Chondrocyte (in vitro differentiated cells): ENCODE measurements at places on chromosomes 1 and 21. TPM values are rescaled to one million over a fixed set of nuclear protein-coding genes. Genes with fewer than 3 reads are reported as not detected.
A peak's percentile ranks its signal among the peaks of the same experiment; 100 is the strongest.

GRCh38 chr1:52393174-52393573 lies 11.0 kb downstream of the ORC1 start:
- H3K4me1 ChIP-seq = no peaks in the 10 kb centered on the region
- H3K36me3 ChIP-seq = no peaks in the 10 kb centered on the region
- no peak for DNase-seq
- H3K27me3 ChIP-seq = no peaks in the 10 kb centered on the region
- no peak overlapping the region for H3K4me3 ChIP-seq
- no peak overlapping the region for H3K27ac ChIP-seq

DNA sequence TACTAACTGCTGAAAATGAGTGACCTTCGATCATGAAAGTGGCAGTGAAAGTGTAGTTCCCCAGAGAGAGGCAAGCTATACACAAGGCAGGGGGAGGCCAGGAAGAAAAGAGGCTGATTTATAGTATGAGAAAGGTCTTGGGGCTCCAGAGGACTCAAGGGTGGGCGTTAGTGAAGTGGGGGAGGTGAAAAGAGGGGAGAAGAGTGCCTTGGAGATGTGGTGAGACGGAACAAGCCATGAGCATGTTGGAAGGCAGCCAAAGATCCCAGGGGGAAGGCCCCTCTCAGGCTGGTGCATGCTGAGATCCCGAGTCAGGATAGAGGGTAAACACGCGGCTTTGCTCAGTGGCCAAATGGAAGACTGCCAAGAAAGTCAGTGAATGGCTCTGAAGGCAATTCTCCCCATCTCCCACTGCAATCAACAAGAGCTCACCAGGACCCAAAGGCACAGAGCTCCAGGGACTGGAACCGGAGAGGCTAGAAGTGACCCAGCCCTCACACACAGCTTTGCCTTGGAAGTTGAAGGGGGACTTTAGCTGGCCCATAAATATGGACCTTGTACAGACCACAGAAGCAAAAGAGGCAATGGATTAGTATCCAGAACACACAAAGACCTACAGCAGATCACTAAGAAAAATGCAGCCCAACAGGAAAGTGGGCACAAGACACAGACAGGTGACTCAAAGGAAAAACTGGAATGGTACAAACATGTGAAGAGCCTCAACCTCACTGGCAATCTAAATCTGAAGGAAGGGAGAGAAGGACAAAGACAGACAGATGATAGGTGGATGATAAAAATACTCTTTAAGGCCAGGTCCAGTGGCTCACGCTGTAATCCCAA lies 49.6 kb downstream of the HSF2BP start:
- DNase-seq = no peak
- H3K4me1 ChIP-seq = peaks cover 71% of the 10 kb centered on the region
- H3K4me3 ChIP-seq = no peak overlapping the region
- no peaks in the 10 kb centered on the region for H3K27me3 ChIP-seq
- peaks cover 7% of the 10 kb centered on the region for H3K36me3 ChIP-seq
- peak overlapping the region; percentile 94 for H3K27ac ChIP-seq

Gene ADAM30
- not detected in 3 replicates for total RNA-seq

Gene GBP6
- total RNA-seq = not detected in 3 replicates

- peak overlapping the region; percentile 24 for H3K27ac ChIP-seq
- H3K4me1 ChIP-seq = peaks cover 59% of the 10 kb centered on the region
- H3K27me3 ChIP-seq = no peaks in the 10 kb centered on the region
- no peak overlapping the region for H3K4me3 ChIP-seq
- H3K36me3 ChIP-seq = peaks cover 10% of the 10 kb centered on the region
- DNase-seq = no peak
Measured at GRCh38 chr1:31029026-31029425, 36.5 kb downstream of the PUM1 start.

DNA sequence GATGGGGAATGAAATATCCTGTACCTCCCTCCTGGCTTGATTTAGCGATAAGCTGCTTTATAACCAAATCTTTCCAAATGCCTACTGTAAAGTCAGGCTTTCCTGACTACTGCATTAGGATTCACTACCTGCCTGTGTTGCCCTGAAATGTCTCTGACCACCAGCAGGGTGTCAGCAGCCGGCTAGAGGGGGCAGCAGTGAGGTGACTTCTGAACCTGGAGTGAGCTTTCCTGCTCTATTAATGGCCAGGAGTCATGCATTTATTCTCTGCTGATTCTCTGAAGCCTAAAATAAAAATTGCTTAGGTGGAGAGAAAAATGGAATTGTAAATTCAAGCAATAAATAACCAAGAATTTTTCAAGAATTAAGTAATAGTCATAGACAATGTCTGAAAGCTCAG lies 2.5 kb downstream of the BACE2 start:
- peak overlapping the region; percentile 35 for H3K4me3 ChIP-seq
- no peaks in the 10 kb centered on the region for H3K36me3 ChIP-seq
- H3K4me1 ChIP-seq = peaks cover 44% of the 10 kb centered on the region
- DNase-seq = no peak
- no peaks in the 10 kb centered on the region for H3K27me3 ChIP-seq

DNA sequence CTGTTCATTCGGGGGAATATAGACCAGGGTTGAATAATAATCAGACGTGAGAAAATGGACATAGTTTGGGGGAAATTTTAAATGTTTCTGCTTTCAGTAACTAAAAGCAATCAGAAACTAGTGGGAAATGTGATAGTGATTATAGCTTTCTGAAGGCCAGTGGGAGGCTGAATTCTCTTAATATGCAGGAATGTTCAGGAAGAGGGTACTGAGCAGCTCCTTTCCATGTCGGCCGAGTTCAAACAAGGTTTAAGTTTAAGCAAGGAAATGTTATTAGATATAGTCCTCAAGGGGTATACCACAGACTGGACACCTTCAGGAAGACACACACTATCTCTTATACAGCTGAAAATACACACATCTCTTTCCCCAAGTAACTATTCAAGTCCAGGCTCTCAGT lies 105.5 kb downstream of the HHAT start:
- H3K27ac ChIP-seq = no peak overlapping the region
- no peak overlapping the region for H3K4me3 ChIP-seq
- no peak for DNase-seq
- H3K27me3 ChIP-seq = no peaks in the 10 kb centered on the region
- H3K4me1 ChIP-seq = peaks cover 18% of the 10 kb centered on the region
- H3K36me3 ChIP-seq = no peaks in the 10 kb centered on the region

Gene SPRR1B
- not detected in 3 replicates for total RNA-seq

Gene MCOLN2
- total RNA-seq = not detected in 3 replicates

Gene PTGER3
- 2.0 to 7.9 TPM (median 2.5 TPM) in 3 replicates for total RNA-seq

GRCh38 chr1:159924025-159924790 lies 1.1 kb downstream of the TAGLN2 start:
- no peaks in the 10 kb centered on the region for H3K27me3 ChIP-seq
- peaks cover 59% of the 10 kb centered on the region for H3K4me1 ChIP-seq
- H3K4me3 ChIP-seq = peak overlapping the region; percentile 99
- peak overlapping the region; percentile 100 for H3K27ac ChIP-seq

Gene KCND3
- 0.77 to 3.6 TPM (median 0.99 TPM) in 3 replicates for total RNA-seq

Gene TMPRSS15
- total RNA-seq = 0.97 TPM in 1 of 3 replicates, not detected in the others

DNA sequence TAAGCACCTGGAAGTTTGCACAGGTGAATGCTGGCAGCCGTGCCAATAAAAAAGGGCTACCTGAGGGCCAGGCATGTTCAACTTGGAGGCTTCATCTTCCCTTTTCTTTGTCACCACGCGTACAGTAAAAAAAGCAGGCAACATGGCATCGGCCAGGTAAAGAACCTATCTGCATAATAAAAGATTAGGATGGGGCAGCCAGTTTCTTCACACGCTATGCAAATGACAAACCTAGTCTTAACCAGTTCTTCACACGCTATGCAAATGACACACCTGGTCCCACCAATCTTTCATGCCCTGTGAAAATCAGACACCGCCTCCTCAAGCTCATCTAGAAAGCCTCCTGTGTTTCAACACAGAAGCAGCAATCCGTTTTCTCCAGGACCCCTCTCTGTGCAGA lies 413.4 kb downstream of the HLX start:
- H3K27me3 ChIP-seq = peaks cover 17% of the 10 kb centered on the region
- H3K4me1 ChIP-seq = no peaks in the 10 kb centered on the region
- no peaks in the 10 kb centered on the region for H3K36me3 ChIP-seq
- no peak for DNase-seq
- H3K27ac ChIP-seq = no peak overlapping the region

- no peak overlapping the region for H3K4me3 ChIP-seq
- H3K27me3 ChIP-seq = no peaks in the 10 kb centered on the region
- H3K36me3 ChIP-seq = peaks cover 4% of the 10 kb centered on the region
- DNase-seq = no peak
- H3K27ac ChIP-seq = no peak overlapping the region
Measured at GRCh38 chr1:225709101-225709500, 56.2 kb upstream of the ENAH start.

Gene HIPK1
- 57.4 to 63.4 TPM (median 60.0 TPM) in 3 replicates for total RNA-seq

Gene FCRLA
- total RNA-seq = not detected in 3 replicates

DNA sequence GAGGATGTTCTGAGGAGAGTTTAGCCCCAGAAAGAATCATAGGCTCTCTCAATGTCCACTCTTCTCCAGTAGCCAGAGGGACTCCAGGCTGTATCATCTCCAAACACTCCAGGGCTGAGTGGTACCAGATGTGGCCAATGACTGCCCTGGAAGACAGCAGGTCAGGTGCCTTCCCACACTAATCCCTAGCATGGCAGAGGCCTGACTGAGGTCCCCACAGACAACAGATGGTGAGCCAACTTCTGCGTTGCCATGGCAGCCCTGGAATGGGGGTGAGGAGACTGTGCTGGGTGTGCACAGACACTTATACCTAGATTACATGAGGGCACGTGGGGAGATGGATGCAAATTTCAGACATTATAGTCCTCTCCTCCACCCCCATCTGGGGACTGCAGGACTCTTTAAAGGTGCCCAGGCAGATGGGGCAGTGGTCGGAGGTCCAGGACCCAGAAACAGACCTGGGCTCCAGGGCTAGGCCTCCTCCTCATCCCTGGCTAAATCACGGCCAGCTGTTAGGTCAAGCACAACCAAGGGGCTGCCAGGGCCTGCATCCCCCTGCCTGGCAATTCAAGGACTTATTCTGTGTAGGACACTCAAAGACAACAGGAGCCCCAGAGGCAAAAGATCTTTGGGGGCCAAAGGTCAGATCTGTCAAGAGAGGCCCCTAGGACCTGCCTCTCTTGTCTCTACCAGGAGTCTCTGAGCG lies 42.9 kb downstream of the CAMK2N1 start:
- no peaks in the 10 kb centered on the region for H3K4me1 ChIP-seq
- H3K27ac ChIP-seq = no peak overlapping the region
- no peak overlapping the region for H3K4me3 ChIP-seq
- H3K27me3 ChIP-seq = peaks cover 20% of the 10 kb centered on the region
- no peak for DNase-seq

- no peak overlapping the region for H3K4me3 ChIP-seq
- H3K4me1 ChIP-seq = no peaks in the 10 kb centered on the region
- no peaks in the 10 kb centered on the region for H3K27me3 ChIP-seq
- DNase-seq = no peak
- no peak overlapping the region for H3K27ac ChIP-seq
Measured at GRCh38 chr21:46304437-46304836, 18.3 kb downstream of the YBEY start.

Gene F5
- not detected in 3 replicates for total RNA-seq

- peak overlapping the region; percentile 45 for H3K27ac ChIP-seq
- no peaks in the 10 kb centered on the region for H3K27me3 ChIP-seq
- H3K4me1 ChIP-seq = peaks cover 53% of the 10 kb centered on the region
Measured at GRCh38 chr1:58814251-58815068, 30.6 kb upstream of the JUN start.

Gene SLC6A17
- 1.6 to 6.1 TPM (median 2.1 TPM) in 3 replicates for total RNA-seq

Gene INAVA
- total RNA-seq = 3.8 to 6.8 TPM (median 5.0 TPM) in 3 replicates

Gene PGLYRP3
- total RNA-seq = not detected in 3 replicates

Gene DIO1
- total RNA-seq = not detected in 3 replicates

DNA sequence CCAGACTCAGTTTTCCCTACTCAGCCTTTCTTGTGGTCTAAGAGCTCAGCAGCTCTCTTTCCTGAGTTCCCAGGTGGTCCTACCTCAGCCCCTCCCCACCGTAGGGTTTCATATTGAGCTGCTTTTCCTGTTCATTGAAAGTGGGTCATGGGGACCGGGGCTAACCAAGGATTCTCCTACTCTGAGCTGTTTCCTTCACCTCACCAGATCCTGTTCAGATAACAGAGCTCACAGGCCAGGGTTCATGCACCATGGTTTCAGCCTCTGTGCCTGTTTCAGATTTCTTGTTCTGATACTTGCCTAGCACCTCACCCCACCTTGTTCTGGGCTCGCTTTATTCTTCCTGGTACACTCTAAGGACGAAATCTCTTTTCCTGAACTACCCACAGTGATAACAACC lies 8.5 kb downstream of the UBQLN4 start:
- H3K36me3 ChIP-seq = peaks cover 19% of the 10 kb centered on the region
- no peak for DNase-seq
- no peak overlapping the region for H3K4me3 ChIP-seq
- no peaks in the 10 kb centered on the region for H3K27me3 ChIP-seq
- no peak overlapping the region for H3K27ac ChIP-seq

DNA sequence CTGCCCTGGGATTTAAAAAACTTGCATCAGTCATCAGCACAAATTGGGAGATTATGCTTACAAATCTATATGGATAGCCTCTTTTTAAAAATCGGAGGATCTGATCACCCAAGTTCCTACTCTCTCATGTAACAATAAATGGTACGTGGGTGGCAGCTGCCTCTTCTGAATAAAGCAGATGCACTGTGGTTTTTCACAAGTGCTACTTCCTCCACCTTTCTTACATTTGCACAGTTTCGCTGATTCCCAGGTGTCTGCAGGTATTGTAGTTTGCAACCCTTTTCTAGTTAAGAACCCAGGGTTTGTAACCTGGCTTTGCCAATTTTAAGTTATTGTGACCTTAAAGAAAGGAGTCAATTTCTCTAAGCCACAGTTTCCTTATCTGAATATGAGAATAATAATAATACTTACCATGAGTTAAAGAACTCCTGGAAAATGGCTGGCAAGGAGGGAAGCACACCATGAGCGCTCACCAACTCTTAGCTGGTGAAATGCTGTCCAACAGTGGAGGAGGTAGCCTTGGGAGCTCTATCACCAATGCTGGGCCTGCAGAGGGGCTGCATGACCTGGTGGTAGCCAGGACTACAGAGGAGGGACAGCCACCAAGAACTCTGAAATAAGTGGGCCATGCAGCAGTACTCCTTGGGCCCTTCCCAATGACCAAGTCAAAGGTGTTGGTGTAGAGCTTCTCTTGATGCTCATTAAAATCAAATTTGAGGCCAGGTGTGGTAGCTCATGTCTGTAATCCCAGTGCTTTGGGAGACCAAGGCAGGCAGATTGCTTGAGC lies 30.2 kb upstream of the KCNA2 start:
- H3K4me1 ChIP-seq = no peaks in the 10 kb centered on the region
- H3K27me3 ChIP-seq = peaks cover 19% of the 10 kb centered on the region
- H3K36me3 ChIP-seq = no peaks in the 10 kb centered on the region

- peaks cover 13% of the 10 kb centered on the region for H3K36me3 ChIP-seq
- H3K4me1 ChIP-seq = peaks cover 77% of the 10 kb centered on the region
- DNase-seq = no peak
- no peaks in the 10 kb centered on the region for H3K27me3 ChIP-seq
Measured at GRCh38 chr1:85325920-85326319, 49.5 kb upstream of the BCL10 start.

Gene LRRC39
- 1.00 to 1.3 TPM in 2 of 3 replicates, not detected in the other for total RNA-seq

Gene S100A3
- total RNA-seq = 6.5 to 10.8 TPM (median 8.7 TPM) in 3 replicates

Gene MIA3
- total RNA-seq = 92.3 to 107 TPM (median 96.4 TPM) in 3 replicates

GRCh38 chr21:25246546-25246945 lies 360.7 kb downstream of the MRPL39 start:
- no peaks in the 10 kb centered on the region for H3K36me3 ChIP-seq
- no peak for DNase-seq
- no peaks in the 10 kb centered on the region for H3K27me3 ChIP-seq
- H3K4me3 ChIP-seq = no peak overlapping the region
- no peak overlapping the region for H3K27ac ChIP-seq
- no peaks in the 10 kb centered on the region for H3K4me1 ChIP-seq

Gene RORC
- total RNA-seq = not detected in 3 replicates

- H3K27me3 ChIP-seq = no peaks in the 10 kb centered on the region
- peaks cover 22% of the 10 kb centered on the region for H3K4me1 ChIP-seq
- H3K36me3 ChIP-seq = peaks cover 9% of the 10 kb centered on the region
- DNase-seq = peak; percentile 93
- H3K27ac ChIP-seq = no peak overlapping the region
Measured at GRCh38 chr21:44817506-44817880, 369 bp downstream of the SUMO3 start.
